Cerebellar nuclear complex (tissue), 1 donor: ENCODE measurements at places on chromosomes 7 and 10.
A peak's percentile ranks its signal among the peaks of the same experiment; 100 is the strongest.

GRCh38 chr7:50268990-50269389, 35.5 kb upstream of the IKZF1 start:
- no peak for DNase-seq

DNA sequence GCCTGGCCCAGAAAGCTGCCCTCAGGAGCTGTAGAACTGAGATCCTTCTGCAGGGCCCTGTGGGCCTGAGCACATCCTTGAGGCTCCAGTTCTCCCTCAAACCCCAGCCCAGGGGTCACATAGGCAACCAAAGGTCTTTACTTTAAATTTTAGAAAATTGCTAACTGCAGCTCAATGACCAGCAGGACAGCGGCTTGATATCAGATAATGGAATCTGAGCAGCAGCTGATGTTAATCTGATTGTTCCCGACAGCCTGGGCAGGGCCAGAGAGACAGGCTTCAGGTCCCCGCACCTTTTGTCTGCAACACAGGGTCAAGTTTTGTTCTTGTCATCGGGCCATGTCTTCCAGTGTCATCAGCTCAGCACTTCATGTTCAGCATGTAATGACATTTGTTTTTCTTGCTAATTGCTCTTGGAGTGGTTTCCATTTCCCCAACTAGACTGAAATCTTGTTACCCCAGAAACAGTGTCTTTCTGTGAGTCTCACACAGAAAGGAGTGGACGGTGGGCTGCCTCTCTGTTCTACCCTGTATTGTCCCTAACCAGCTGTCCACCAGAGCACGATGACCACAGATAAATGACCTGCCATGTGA, 91.0 kb downstream of the PAXIP1 start:
- no peak for DNase-seq

- DNase-seq = no peak
These were observed 105.2 kb upstream of the NOBOX start for GRCh38 chr7:144508702-144509101.

GRCh38 chr7:141073641-141074161, at the start of gene TMEM178B:
TSS of gene TMEM178B (plus strand) at chr7:141074064.
- no peak for DNase-seq

DNA sequence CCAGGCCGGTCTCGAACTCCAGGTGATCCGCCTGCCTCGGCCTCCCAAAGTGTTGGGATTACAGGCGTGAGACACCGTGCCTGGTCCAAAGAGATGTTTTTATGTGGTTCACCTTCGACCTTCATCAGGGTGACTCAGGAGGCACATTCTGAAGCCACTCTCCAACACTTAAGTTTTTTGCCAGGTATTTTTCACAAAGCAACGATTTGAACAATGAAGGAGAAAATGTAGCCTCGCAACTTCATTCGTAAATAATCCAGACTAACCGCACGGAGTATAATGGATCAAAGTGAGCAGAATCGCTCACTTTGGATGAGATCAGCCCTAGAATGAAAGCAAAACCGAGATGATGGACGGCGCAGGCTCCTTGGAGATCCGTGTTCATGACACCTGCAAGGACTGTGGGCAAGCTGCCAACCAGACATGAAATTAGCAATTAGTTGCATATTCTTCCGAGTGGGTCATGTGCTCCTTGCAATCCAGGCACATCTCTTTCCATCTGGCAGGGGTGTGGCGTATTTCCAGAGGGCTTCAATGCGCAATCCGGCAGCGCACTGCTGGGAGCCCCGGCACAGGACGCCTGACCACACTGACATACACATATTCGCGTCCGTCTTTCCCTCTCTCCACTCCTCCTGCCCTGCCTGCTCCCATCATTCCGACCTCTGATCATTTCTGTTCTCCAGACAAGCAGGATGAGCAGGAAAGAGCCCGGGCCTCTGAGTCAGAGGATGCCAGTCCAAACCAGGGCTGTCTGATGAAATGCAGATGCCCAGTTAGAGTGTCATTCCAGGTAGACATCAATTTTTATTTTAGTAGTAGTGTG, 148.4 kb downstream of the KLF6 start:
- DNase-seq = no peak

DNA sequence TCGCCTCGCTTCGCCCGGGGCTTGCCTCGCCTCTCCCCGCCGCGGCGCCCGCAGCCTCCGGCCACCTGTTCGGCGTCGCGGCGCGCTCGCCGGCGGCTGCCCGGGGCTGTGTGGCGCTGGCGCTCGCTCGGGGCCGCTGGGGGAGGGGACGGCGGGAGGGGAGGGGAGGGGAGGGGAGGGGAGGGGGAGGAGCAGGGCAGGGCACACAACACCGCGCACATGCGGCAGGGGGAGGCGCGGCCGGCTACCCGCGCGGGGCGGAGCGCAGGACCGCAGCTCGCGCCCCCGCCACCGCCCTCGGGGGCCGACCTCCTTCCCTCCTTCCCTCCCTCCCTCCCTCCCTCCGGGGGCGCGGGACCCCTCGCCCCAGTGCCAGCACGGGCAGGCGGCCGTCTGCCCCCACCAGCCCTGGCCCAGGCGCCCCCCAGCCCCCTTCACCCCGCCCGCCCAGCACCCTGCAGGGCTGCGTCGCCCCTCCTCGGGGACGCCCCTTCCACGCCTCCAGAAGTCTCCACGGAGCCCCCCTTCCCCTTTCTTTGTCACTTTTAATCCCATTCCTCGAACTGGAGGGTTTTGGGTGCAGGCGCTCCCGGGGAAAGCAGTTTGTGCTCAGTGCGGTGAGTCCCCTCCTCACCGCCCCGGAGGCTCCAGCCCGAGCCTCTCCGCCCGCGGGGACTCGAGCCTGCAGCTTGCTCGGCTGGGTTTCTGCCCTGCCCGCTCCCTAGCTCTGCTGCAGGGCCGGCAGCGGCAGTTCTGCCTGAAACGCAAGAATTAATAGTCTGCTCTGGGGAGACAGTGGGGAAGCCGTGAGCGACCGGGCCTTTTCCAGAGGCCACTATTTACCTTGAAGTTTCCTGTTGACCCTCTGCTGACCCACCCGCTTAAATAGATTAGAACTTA, at the start of gene PARD3:
Gene PARD3 (minus strand): TSS at position 112 of the 900 bp plus-strand sequence. CDS start 301 bp downstream, outside the sequence.
- DNase-seq = no peak

DNA sequence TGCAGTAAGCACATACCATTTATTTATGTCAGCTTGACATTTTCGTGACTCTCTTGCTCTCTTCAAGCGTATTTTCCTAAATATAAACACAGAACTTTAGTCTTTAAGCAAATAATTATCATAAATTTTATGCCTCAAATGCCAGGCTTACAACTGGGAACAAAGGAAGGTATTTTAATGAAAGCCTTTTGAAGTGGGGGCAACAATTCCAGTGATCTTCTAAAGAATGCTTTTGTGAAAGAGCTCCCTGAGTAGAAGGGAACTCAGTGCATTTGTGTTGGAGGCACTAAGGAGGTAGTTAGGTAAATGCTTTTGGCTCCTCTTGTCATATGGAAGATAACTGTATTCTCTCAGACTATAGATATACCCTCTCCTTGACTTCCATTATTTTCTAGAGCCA, 104.9 kb downstream of the VPS50 start:
- no peak for DNase-seq

- no peak for DNase-seq
These were observed 60.7 kb downstream of the CNTNAP2 start for GRCh38 chr7:146177301-146177700.

DNA sequence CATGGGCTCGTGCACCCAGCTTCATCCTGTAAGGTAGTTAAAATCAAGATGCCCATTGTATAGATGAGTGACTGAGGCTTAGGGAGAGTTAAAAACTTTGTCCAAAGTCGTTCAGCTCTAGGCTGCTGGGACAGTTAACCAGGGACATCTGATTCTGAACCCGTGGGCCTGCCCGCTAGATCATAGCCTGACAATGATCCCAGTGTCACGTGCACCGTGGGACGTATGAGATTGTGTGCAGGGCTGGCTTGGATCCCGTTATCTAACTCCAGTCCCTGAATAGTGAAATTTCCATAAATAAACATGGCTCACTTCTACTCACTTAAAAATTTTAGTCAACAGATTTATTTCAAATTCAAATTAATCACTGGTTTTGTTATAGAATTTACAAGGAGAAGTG, 24.9 kb downstream of the C10orf120 start:
- no peak for DNase-seq

- DNase-seq = no peak
These were observed 29.8 kb upstream of the PURB start for GRCh38 chr7:44914992-44915607.

- no peak for DNase-seq
These were observed 85.5 kb downstream of the CUX1 start for GRCh38 chr7:101902680-101903514.

DNA sequence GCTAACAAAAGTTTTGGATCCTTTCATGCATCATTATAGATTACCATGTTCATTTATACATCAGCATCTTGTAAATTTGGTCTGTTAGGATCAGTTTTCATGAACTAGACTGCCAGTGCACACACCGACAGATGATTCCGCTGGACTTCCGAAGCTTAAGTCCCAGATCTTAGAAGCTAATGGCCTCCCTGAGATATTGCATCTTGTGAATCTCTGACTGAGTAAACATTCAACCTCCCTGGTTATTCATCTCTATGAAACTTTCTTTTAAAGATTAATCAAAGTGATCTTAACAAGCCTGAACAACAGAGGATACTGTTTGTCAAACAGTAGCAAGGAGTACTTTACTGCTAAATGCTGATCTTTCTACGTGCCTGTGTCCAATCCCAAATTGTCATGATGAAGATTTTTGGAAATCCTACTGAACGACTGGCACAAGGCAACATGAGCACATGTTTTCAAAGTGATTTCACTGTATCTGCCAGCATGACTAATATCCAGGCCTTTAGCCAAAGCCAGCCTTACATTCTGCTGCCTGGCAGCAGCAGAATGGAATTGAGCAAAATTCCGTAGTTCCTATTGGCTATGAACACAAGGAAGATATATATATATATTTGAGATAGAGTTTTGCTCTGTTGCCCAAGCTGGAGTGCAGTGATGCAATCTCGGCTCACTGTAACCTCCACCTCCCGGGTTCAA, 91.3 kb upstream of the ANK3 start:
- peak; percentile 59 for DNase-seq

DNA sequence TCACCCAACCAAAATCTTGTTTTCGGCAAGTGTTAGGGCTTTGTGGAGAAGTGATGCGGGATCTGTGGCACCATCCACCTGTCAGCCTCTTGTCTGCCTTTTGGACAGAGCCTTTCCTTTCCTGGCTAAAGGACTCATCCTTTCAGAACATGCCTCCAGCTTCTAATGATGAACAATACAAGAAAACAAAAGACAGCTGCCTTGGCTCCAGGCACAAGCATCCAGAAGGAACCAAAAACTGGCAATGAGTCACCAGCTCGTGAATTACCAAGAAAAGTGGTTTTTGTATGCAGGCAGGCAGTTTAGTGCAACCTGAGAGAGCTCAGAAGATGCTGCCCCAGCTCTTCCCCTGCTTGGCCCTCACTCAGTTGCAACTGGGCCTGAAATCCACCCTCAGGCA, 84.6 kb upstream of the NAMPT start:
- no peak for DNase-seq

- DNase-seq = no peak
These were observed 3.1 kb downstream of the SYPL1 start for GRCh38 chr7:106108991-106109390.

GRCh38 chr10:1180836-1181235, 124.7 kb downstream of the WDR37 start:
- DNase-seq = no peak

DNA sequence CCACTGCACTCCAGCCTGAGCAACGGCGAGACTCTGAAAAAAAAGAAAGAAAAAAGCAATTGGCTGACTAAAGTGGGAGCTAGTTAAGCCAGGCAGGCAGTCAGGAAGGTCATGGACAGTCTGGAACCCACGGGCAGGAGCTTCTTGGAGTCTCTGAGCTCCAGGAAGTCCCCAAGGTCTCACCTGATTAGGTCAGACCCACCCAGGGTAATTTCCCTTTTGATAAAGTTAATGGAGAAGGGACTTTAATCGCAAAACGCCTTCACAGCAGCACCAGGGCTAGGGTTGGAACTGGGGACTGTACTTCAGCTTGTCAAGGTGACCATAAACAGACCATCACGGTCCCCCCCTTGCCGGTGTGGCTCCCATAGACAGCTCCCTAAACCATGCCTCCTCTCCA, 6.6 kb downstream of the SLC29A4 start:
- no peak for DNase-seq

DNA sequence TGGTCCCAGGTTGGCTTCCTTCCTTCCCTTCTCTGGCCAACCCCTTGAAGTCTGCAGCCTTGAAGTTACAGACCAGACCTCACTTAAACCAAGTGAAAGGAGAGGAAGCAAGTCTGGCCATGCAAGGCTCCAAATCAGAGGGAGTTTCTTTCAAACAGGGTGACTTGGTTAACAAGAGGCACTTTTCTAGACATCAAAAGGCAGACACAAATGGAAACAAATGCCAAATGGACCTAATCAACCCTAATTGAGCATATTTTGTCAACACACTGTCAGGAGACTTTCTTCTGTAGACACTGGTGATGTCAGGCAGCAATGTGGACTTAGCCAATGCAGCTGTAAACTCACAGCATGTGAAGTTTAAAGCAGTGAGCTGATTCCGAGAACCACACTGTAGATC, 282.7 kb upstream of the FZD8 start:
- no peak for DNase-seq

- no peak for DNase-seq
These were observed 176.5 kb downstream of the TNS3 start for GRCh38 chr7:47405286-47405904.

- DNase-seq = no peak
These were observed 51.7 kb downstream of the ZNF438 start for GRCh38 chr10:30979956-30980355.

GRCh38 chr7:134684165-134684564, 37.5 kb downstream of the BPGM start:
- no peak for DNase-seq

GRCh38 chr10:43372765-43373361, 1.4 kb downstream of the FXYD4 start:
- no peak for DNase-seq

DNA sequence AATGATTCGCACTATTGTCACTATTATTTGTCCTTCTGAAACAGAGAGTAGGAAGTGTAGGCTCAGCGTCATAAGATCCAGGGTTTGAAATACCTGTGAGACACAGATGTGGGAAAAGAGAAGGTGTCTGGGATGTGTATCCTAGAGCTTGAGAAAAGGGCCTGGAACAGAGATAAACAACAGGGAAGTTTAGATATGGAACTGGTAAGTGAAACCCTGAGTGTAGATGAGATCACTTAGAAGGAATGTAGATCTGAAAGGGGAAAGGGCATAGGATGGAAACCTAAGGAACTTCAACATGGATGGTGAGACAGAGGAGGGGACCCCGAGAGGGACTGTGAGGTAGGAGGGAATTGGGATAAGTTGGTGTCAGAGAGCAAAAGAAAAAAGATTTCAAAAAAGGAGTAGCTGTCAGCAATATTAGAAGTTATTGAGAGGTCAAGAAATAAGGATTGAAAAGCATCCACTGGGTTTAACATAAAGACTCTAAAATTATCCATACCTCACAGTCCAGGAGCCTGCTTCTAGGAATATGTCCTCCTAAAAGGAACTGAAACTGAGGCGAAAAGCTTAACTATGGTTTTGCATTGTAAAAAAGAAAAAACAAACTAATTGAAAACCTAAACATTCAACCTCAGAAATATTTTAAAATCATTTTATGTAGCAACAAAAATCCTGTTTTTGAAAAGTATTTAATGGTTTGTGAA, 119.2 kb upstream of the NPVF start:
- DNase-seq = no peak

GRCh38 chr7:69598487-69599285, 411 bp downstream of the AUTS2 start:
- DNase-seq = no peak
